NCI-H1105 treated with DMSO at 0.1 percent for 48 hours (cell line): ENCODE measurements at places on chromosomes 16 and 17.

- DNase-seq, result no peak
These were observed 54.8 kb upstream of the MPHOSPH6 start for GRCh38 chr16:82224821-82225220.

DNA sequence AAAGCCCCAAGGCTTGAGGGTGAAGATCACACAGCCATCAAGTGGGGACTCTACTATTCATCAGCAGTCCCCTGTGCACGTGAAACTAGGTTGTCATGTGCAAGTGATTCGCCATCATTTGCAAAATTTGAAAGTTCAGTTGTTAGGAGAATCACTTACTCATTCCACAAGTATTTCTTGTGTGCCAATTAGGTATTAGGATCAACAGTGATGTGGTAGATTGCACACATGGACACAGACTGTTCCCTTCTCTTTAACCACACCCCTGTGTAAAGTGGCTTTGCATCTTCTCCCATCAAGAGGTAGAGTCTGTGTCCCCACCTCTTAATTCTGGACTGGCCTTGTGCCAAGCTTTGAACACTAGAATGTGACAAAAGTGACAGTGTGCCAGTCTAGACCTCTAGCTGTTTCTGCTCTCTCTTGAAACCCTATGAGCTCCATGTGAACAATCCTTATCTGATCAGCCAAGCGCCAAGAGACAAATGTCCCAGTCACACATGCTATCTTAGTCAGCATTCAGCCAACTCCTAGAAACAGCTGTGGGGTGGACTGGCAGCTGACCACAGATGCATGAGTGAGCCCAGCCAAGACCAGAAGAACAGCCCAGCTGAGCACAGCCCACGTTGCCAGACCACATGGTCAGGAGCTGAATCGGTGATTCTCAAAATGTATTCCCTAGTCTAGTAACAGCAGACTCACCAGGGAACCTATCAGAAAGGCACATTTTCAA, 31.5 kb upstream of the SHISA9 start:
- DNase-seq, result peak; percentile 14

GRCh38 chr16:79628501-79628975, 28.0 kb upstream of the MAF start:
- DNase-seq, result no peak

GRCh38 chr16:65318138-65318537, 196.3 kb upstream of the CDH11 start:
- DNase-seq, result no peak

DNA sequence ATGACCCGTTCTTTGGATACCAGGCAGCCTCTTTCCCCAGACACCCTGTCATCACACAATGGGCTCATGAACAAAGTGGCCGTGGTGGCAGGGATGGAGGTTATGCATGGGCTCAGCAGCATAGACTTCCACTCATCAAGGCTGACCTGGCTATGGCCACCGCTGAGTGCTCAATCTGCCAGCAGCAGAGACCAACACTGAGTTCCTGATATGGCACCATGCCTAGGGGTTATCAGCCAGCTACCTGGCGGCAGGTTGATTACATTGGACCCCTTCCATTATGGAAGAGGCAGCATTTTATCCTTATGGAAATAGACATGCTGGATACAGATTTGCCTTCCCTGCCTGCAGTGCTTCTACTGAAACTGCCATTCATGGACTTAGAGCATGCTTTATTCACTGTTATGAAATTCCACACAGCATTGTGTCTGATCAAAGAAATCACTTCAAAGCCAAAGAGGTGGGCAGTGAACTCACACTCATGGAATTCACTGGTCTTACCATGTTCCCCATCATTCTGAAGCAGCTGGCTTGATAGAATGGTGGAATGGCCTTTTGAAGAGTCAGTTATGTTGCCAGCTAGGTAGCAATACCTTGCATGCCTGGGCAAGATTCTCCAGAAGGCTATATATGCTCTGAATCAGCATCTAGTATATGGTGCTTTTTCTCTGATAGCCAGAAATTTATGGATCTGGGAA, 160.6 kb downstream of the PRKCB start:
- DNase-seq, result no peak

DNA sequence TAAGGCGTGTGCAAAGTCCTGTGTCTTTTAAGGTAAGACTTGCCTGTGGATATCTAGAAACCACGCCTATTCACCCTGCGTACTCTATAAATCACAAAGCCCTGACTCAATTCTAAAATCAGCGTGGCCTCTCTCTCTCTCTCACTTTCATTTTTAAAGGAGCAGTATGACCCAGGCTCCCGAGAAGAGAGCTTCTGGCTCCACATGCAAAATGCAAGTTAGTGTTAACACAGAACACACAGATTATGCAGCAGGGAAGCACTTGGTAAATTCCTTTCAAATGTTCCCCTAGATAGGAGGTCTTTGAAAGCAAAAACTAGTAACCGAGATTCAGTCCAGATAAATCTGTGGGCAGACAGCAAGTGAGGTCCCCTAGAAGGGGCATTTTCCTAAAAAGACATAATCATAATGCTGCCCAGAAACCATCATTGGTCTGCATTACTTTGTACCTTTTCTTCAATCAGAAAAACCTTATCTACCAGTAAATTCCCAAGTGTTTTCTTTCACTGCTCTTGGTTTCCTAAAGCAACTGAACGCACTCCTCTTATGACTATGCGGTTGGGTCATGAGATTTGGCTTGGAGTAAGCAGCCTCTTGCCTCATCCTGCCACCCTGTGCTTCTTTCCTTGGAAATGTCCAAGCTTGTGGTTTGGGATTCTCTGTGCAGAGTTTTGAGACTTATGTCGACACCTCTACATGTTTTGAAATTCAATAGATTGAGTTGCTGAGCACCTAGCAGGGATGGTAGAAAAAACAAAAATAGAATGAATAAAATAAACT, 31.7 kb upstream of the KCNJ2 start:
- no peak for DNase-seq

GRCh38 chr17:5184288-5184687, 7.4 kb downstream of the ZNF594 start:
- DNase-seq, result no peak

GRCh38 chr17:63138713-63139112, 172.7 kb downstream of the TANC2 start:
- DNase-seq, result no peak

DNA sequence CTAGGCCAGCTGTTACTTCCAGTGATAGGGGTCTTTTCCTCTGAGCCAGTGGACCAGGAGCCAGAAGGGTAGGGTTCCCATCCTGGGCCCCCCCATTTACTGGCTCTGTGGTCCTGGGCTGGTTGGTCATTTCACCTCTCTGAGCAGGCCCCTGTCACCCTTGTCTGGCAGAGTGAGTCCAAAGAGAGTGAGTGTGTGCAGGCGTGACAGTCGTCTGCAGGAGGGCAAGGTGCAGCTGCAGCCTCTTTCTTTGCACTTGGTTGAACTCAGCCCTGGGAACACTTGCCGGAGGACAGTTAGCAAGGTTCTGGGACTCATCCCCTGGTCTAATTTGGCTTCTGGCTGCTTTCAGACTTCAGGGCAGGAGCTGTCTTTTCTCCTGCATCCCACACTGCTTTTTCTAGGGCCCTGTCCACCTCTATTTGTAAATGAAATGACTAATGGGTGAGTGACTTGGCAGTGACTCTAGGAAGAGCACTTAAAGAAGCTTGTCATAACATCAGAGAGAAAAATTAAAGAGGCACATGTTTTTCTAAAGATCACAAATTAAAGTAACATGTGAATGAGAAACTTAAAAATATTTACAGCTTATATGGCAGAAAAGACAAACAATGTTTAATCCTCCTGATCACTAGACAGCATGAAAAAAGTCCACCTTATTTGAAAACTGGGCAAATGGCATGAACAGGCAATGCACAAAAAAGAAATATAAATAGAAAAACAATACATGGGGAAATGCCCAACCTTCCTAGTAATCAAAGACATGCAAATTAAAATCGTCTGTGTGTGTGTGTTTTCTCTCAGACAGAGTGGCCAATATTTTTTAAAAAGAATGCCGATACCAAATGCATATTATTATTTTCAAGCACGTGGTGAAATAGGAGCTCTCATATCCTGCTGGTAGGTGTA, 137.5 kb downstream of the NTN1 start:
- no peak for DNase-seq

DNA sequence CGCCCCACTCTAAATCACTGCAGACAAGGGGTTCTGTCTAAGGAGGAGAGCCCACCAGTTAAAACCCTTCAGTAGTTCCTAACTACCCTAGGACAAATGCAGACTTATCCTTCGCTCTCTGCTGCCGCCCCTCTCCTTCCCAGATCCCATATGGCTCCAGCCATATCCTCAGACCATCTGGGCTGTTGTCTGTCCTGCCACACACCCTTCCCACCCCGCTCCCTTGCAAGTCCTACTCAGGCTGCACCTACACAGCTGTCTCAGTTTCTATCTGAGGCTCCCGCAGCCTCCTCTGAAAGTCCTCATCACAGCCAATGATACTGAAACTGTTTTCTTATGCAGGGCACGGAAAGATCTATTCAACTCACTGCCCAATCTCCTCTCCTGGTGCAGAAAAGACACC, 720 bp upstream of the BCKDK start:
- DNase-seq, result no peak

DNA sequence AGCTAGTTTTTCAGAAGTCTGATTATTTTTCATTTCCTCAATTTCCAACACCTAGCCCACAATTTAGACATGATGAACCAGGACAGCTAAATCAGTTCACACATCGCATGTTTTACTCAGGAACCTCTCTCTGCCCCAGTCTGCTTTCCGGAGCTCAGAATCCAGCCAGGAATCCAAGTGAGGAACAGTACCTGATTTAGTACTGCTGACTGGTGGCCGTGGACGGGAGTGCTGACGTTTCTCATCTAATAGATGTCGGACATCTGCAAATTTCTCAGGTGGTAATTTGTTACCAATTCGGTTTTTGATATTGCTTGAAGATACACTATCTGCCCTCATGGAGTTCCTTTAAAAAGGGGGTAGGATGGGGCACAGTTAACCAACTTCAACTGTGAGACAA, 14.9 kb upstream of the ITGAE start:
- no peak for DNase-seq

DNA sequence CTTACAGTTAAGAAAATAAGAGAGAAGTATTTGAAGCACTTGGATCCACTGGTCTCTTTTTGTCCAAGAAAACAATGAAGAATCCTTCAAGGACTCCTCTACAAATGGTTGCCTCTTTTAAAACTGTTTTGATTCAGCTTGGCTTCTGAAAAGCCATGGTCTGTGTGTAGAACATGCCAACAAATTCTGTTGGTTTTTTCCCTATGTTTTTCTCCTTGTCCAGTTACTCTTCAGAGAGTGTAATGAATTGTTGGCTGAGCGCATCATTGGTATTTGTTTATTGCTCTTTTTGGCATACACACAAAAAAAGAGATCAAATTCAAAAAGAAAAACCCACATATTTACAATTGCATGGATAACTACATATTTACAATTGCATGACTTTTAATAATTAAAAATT, at the start of gene ABCA10:
ABCA10 (minus strand) TSS at position 249 of the 400 bp plus-strand sequence. CDS start 3,466 bp downstream, outside the sequence.
- DNase-seq, result no peak

DNA sequence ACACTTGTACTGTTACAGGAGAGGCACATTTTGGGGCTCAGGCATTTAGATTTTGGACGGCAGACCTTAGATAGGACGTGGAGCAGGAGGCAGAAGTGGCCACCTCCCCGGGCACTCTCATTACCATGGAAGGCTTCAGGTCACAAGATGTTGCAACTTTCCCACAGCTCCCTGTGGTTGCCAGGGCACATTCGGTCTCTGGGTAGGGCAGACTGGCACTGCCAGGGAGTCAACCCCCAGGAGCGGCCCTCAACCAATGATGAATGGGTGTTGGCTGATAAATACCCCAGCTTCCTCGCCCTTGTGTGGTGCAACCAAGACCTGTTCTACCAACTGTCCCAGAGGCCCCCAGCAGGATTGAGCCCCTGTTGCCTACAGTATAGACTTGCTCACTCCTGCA, 11.2 kb downstream of the NAGPA start:
- no peak for DNase-seq

GRCh38 chr17:7167832-7168231, 11.3 kb downstream of the ASGR1 start:
- DNase-seq, result no peak

GRCh38 chr16:17380613-17381012, 90.1 kb downstream of the XYLT1 start:
- DNase-seq, result no peak

- DNase-seq, result no peak
These were observed 1.6 kb downstream of the PRSS36 start for GRCh38 chr16:31148281-31148728.

GRCh38 chr16:74280448-74280847, 16.2 kb upstream of the PSMD7 start:
- DNase-seq, result no peak

- no peak for DNase-seq
These were observed 41.9 kb upstream of the CHMP6 start for GRCh38 chr17:80949451-80950421.

- DNase-seq, result no peak
These were observed 45.5 kb upstream of the CDC42EP4 start for GRCh38 chr17:73357318-73357717.

- peak; percentile 69 for DNase-seq
These were observed 785 bp downstream of the NME3 start for GRCh38 chr16:1770328-1771187.

DNA sequence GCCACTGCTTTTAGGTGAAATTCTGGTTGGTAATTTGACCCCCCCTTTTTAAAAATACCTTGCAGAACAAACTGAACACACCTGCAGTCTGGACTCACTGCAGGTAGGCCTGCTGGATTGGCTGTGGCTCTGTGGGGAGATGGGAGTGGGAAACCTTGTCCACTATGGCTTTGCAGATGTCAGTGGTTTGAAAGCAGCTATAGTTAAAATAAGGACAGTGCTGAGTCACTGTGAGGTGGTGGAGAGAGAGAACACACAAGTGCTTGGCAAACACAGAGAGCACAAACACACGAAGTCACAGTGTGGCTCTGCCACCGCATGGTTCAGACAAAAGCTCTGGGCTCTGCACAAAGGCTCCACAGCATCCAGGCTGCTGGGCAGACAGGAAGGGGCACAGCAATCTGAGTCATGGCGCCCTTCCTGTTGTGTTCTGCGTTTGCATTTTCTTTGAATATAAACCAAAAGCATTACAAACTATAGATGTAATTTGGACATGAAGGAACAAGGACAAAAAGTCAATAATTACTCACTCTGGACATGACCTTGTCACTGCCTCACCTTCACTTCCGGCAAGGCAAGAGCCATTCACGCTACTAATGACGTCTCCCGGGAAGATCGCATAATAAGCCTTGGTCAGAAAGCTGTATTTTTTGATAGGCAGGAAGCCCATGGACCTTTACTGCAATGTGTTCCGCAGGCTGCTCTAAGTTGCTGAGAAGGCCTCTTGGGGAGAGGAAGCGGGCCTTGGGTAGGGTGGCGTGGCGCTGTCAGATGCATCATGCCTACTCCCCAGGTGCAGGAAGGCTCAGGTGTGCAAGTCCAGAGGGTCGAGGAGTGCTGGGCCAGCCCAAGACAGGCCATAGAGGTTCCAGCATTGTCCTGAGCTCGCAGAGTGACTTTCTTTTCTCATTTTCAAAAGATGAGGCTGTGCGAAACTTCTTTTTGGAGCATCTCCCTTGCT, 60.1 kb upstream of the MED9 start:
- DNase-seq, result no peak
